Dorsolateral prefrontal cortex (tissue), 122 donors: ENCODE measurements at places on chromosomes 12 and 14. TPM values are rescaled to one million over a fixed set of nuclear protein-coding genes. Genes with fewer than 3 reads are reported as not detected.

DNA sequence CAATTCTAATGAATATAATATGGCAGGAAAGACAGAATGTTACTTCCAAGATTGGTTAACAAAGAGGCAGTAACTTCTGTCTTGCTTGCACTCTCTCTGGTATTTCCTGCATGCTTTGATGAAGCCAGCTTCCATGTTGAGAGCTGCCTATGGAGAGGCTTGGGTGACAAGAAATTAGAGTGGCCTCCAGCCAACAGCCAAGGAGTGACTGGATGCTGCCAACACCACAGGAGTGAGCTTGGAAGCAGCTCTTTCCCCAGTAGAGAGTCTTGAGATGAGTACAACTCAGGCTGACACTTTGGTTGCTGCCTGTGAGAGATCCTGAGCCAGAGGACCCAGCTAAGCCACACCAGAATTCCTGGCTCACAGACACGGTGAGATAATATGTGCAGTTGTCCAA lies 183.1 kb downstream of the RMST start:
- DNase-seq: no peak

- DNase-seq: no peak
Observed at GRCh38 chr12:71581206-71581605, 82.4 kb downstream of the ZFC3H1 start.

SLC39A2 gene
- not detected for total RNA-seq

GRCh38 chr12:89151536-89151935 lies 200.8 kb downstream of the DUSP6 start:
- no peak for DNase-seq

STYK1 gene
- 11.1 TPM for total RNA-seq

TGM1 gene
- 5.6 TPM for total RNA-seq

- DNase-seq: no peak
Observed at GRCh38 chr12:119683816-119684215, 15.9 kb downstream of the PRKAB1 start.

GRCh38 chr14:70779667-70780066 lies 29.6 kb downstream of the MAP3K9 start:
- no peak for DNase-seq
